ENCODE measurements at places on chromosomes 13 and 19.
A peak's percentile ranks its signal among the peaks of the same experiment; 100 is the strongest.

DNA sequence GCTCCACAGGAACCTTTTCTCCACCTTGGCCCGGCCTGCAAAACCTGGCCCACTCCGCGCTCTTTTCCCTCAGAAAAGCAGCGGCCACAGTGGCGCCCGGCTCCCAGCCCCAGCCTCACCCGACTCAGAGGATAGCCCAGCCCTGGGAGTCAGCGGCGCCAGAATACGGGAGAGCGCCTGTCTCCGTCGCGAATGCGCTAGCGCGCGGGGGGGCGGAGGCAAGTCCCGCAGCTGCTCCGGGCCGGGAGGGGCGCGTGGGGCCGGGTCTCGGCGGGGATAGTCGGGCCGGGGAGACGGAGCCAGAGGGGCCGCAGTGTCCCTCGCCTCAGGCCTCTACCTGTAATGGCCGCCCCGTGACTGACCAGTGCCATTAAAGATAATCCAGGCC lies at the start of gene ZFP30:
ZFP30 (minus strand) TSS at position 165 of the 388 bp plus-strand sequence. CDS start 7,643 bp downstream, outside the sequence.
- peak; percentile 64 for DNase-seq

GRCh38 chr13:48645845-48646244 lies 7.9 kb upstream of the CYSLTR2 start:
- no peak for DNase-seq

DNA sequence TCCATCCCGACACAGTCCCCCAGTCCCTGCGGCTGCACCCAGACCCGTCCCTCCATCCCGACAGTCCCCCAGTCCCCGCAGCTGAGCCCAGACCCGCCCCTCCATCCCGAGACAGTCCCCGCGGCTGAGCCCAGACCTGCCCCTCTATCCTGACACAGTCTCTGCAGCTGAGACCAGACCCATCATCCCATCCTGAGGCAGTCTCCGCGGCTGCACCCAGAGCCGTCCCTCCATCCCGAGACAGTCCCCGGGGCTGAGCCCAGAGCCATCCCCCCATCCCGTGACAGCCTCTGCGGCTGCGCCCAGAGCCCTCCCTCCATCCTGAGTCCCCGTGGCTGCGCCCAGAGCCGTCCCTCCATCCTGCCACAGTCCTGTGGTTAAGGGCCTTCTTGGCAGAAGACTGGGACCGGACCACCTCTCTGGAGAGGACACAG lies 28.8 kb upstream of the TMEM255B start:
- DNase-seq: no peak

DNA sequence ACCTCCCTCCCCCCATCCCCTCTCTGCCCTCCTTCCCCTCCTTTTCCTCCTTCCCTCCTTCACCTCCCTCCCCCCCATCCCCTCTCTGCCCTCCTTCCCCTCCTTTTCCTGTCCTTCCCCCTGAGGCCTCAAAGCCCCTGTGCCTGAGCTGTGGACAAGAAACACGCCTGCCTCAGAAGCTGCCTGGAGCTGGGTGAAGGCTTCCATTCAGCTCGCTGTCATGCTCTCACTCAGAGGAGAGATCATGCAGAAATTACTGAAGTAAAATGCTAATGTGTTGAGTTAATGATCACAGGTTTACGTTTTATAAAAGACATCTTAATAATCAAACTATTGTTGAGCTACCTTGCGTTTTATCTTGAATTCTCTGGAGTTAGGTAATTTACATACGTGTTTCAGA lies 114.5 kb downstream of the ATP11A start:
- DNase-seq: no peak

GRCh38 chr19:13813147-13813546 lies 17.9 kb downstream of the ZSWIM4 start:
- no peak for DNase-seq

- DNase-seq: no peak
These were observed 204.6 kb upstream of the TSC22D1 start for GRCh38 chr13:44780591-44781280.

DNA sequence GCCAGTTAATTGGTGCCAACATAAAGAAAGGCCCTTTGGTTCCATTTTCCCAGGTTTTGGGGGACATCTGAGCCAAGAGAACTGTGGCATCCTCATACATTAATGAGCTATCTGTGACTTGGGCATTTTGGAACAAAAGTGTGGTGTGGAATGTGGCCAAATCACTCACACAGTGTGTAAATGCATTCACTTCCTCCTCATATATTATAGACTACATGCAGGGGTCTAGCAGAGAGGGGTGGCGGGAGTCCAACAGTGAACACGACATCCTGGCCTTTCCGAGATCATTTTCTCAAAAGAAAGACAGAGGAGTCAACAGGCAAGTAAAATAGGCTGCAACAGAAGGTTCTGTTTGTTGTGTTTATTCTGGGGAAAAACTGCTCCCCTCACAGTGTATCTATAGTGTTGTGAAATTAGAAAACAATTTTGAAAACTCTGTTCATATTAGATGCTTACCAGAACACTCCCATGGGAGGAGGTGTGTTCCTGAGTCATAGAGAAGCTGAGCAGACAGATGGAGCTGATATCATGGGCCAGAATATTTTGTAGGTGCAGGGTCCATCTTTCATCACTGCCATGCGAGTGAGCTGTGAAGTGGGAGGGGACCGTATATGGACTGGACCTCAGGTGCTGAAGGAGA lies 36.9 kb downstream of the PABPC3 start:
- DNase-seq: no peak

DNA sequence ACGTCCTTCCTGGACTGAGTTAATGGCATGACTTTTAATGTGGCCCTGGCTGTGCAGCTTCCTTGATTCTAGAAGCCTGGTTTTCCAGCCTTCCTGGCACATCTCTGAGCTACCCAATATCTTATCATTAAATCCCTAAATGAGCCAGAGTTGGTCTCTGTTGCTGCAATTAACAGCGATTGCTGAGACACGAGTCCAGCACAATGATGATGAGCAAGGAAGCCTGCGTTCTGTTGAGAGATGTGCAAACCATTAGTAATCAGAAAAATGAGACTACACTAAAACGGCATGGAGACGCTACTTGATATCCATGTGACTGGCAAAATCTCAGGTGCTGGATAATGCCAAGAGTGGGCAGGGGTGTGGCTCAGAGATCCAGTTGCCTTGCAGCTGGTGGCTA lies 26.2 kb downstream of the GPR42 start:
- no peak for DNase-seq

GRCh38 chr13:94268661-94269060 lies 210.8 kb downstream of the DCT start:
- DNase-seq: no peak

DNA sequence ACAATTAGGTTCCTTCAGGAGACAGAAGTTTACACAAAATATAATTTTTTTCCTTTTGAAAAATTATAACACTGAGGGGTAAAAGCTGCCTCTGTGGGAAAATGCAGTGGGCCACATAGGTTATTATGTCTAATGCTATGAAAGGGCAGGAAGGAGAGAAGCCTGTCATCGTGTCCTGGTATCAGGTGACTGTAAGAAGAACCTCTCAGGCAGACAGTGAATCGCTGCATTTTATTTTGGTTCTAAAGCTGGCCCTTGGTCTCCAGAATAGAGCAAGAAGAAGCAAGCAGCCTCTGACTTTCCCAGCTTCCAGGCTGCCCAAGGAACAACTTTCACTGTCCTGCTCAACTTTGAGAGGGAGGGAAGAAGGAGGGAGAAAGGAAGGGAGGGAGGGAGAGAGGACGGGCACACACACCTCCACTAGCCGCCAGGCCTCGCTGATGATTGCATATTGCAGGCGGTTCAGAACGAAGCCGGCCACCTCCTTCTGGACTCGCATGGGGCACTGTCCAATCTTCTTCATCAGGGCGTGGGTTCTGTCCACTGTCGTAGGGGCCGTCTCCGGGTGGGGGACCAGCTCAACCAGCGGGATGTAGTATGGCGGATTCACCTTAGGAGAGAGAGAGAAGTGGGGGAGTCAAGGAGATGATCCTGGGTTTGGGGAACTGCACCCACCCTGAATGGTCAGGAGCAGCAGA lies 93.8 kb downstream of the CRYL1 start:
- DNase-seq: no peak

Measured in activated T-cell treated with anti-CD3 and anti-CD28 coated beads, Interleukin-2, amount 50 U/mL, for 4 hours (primary cell).